ENCODE measurements at places on chromosomes 2 and 18.

DNA sequence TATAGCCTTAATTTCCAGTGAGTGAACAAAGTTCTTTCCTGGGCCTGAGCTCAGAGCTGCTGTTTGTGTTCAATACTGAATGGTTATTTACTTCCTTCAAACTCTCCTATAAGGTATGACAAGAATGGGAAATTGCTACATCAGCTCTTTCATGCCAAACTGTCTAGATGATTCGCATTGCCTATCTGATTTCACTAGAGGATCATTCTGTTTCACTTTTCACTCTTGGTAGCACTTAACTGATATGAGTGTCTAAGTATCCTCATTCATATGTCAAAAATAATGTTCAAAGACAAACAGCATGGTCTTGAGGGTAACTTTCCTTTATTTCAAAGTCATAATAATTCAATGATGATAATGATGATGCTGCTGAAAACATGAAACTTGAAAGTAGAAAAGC, 32.9 kb upstream of the SCG2 start:
- peak; percentile 57 for DNase-seq

- peak; percentile 88 for DNase-seq
Observed at GRCh38 chr18:76496194-76496890, 1.3 kb upstream of the ZNF516 start.

GRCh38 chr2:71858071-71858470, 289.6 kb downstream of the CYP26B1 start:
- no peak for DNase-seq

DNA sequence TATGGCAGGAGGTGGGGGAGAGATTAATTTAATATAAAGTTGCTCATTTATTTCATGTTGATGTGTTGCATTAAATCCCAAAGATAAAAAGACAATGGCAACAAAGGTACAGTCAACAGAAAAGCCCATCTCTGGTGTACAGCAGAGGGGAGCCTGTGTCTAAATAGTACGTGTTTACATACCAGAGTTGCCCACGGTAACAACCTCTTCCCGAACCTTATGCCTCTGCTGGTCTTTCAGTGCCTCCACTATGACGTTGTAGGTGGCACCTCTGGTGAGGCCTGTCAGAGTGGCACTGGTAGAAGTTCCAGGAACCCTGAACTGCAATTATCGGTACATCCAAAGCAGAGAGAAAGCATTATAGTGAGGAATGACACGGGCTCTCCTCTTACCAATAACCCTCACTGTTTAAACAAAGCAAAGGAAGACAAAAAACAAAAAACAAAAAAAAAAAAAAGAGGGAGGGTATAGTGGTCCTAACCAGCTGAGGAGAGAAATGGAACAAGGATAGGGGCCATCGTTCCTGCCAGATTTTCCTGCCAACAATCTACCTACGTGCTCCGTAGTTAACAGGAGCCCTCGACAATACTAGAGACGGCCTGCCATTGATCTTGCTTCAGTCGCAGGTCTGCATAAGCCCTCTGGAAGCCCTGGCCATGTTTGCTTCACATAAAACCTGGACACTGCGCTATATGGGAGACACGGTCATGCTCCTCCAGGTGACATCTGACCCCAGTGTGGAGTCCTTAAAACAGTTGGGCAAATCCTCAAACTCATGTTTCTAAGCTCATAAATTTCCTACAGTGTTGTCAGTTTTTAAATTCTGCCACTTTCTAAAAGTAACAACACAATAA, 58.5 kb downstream of the ATIC start:
- DNase-seq, result peak; percentile 36

DNA sequence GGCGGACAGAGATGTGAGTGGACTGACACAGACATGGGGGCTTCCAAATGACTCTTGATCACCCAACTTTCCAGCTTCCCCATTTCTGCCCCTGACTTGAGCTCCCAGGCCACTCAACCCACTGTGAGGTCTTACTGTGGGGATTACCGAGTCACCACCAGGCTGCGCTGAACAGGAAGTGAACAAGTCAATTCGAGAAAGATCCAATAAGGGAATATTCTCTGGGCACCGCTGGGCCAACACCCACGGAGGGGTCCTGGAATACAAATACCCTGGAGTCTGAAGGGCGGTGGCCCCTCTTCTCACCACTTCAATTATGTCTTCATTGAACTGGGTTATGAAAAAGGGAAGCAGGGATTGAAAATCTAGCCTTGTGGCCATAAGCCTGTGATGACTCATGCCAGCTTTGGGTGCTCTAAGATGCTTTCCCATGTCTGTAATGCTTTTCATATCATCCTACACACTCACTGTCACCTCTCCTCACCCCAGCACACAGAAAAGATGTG, 37.7 kb downstream of the BCL11A start:
- DNase-seq, result peak; percentile 76

GRCh38 chr18:68441241-68441640, 273.7 kb downstream of the TMX3 start:
- no peak for DNase-seq

GRCh38 chr18:27428120-27428519, 243.0 kb upstream of the CHST9 start:
- DNase-seq, result no peak

GRCh38 chr2:12675352-12675795, 41.4 kb upstream of the TRIB2 start:
- peak; percentile 73 for DNase-seq

DNA sequence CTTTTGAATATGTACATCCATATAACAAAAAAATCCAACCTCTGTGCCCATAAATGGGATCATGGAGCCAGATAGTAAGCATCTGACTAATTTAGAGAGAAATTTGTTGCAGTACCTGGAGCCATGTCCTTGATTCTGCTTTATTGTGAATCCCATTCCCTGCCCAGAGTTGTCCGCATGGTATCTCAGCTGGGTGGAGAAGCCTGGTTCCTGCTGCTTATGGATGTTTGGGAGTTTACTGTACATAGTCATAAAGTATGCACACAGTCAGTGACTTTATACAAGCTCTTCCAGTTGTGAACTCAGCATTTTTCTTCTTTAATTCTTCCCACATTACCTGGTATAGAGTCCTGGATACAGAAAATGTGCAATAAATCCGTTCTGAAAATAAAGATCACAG, 346.0 kb downstream of the FIGN start:
- no peak for DNase-seq

DNA sequence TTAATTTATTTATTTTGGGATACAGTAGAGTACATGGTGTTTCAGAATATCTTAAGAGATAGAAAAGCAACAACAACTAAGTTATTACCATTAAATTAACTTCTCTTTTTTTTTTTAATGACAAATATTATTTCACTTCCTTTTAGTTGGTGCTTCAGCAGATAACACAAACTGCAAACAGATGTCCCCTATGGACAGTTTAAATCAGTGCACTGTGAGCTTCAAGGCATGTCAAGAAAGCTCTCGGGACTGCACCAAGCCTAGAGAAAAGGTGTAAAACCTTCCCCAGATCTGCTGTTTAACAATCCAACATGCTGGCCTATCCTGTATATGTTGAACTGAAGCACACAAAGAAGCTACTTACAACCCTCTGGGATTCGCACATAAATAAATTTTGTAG, 122.7 kb downstream of the TCF4 start:
- no peak for DNase-seq

- DNase-seq, result peak; percentile 52
Observed at GRCh38 chr18:40962784-40963183, 992.2 kb upstream of the PIK3C3 start.

DNA sequence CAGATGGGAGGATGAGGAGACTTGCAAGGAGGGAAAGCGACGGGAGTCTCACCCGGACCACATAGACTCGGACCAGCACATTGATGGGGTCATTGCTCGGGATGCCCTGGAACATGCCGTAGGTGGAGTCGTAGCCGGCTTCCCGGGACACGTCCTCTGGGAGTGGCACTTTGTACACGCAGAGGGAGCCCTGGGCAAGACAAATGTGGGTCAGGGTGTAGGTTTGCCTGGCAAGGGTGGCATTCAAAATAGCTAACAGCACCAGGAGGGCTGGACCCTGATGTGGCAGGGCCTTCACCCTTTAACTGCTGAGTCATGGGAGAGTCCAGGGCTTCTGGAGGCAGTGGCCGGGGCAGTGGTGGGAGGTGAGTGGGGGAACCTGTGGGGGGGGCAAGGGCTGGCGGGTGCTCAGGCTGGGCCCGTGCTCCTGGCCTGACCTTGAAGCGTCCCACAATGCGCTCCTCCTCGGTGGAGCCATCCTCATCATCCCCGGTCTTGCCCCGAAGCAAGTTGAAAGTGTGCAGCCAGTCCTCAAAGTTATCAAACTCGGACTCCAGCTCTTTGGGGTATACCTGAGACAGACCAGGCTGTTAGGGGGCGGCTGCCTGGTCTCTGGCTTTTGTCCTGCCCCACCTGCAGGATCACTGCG, 11.1 kb downstream of the OTOF start:
- no peak for DNase-seq

- peak; percentile 68 for DNase-seq
Observed at GRCh38 chr18:35478520-35479435, 19.0 kb downstream of the INO80C start.

- no peak for DNase-seq
Observed at GRCh38 chr2:47270421-47270820, 115.3 kb upstream of the STPG4 start.

GRCh38 chr2:171247741-171248662, 87.3 kb upstream of the TLK1 start:
- no peak for DNase-seq

DNA sequence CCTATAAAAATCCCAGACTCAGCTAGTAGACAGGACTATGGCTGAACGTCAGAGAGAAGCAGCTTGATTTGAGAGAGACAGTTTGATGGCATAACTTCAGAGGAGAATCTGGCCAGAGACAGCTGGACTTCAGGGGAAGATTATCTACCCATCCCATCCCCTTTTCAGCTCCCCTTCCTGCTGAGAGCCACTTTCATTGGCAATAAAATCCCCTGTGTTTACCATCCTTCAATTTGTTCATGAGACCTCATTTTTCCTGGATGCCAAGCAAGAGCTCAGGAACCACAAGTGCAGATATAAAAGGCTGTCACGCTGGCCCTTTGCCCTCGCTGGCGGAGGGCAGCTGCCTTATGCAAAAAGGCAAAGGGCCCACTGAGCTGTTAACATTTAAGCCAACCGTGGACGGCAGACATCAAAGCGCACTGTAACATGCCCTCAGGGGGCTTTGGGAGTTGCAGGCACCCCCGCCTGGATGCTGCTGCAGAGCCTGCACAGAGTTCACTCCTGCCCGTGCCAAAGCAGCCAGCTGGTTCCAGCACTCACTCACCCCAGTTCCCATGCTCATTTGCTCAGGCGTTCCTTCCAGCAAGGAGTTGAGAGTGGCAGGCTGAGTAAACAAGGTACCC, 164.3 kb upstream of the PGAP1 start:
- DNase-seq, result no peak

- DNase-seq, result peak; percentile 16
Observed at GRCh38 chr2:222468346-222468745, 44.0 kb downstream of the SGPP2 start.

GRCh38 chr2:64656379-64656778, 2.7 kb upstream of the SERTAD2 start:
- DNase-seq, result no peak

GRCh38 chr2:234695981-234696380, 199.1 kb upstream of the ARL4C start:
- no peak for DNase-seq

DNA sequence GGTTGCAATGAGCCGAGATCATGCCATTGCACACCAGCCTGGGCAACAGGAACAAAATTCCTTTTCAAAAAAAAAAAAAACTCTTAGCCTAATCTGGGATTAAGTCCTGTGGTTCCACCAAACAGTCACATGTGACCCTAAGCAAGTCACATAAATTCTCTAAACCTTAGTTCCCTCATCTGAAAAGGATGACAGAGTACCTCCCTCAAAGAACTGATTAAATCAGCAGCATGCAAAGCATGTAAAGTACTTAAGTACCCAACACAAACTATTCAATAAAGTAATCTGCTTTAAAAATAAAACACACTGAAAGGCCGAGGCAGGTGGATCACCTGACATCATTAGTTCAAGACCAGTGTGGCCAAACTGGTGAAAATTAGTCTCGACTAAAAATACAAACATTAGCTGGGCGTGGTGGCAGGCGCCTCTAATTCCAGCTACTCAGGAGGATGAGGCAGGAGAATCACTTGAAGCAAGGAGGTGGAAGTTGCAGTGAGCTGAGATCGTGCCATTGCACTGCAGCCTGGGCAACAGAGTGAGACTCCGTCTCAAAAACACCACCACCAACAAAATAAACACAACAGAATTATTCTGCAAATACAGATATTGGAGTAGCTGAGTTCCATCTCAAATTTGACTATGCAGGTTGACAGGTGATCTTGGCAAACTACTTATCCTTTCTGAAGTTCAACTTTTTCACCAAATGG, 7.0 kb downstream of the USP34 start:
- DNase-seq, result no peak

DNA sequence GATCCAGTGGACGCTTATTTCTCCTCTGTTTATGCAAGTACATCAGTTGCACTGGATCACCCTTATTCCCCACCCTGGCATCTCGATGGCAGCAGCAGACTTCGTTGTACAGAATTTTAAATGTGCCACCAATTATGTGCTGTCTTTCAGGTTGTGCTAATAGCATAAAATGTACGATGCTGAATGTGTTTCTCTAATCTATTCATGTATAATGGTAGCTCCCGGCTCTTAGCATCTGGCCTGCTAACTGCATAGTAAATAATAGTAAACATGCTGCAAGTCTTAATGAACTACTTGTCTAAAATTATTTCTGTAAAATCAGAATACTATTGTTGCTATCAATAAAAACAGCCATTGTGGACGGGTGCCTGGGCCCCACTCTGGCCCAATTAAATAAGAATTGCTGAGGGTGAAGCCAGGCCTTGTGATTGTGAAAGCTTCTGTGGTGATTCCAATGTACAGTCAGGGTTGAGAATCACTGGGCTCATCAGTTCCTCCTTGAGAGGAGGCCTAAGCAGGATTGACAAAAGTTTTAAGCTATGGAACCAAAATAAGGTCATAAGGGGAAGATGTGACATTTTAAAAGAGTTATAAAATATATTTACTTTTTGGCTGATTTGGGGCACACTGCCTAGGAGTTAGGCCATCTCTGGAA, 14.4 kb upstream of the MYO3B start:
- DNase-seq, result no peak

- no peak for DNase-seq
Observed at GRCh38 chr2:207066791-207067460, 98.8 kb downstream of the KLF7 start.

- DNase-seq, result no peak
Observed at GRCh38 chr2:2306878-2307277, 24.2 kb downstream of the MYT1L start.

DNA sequence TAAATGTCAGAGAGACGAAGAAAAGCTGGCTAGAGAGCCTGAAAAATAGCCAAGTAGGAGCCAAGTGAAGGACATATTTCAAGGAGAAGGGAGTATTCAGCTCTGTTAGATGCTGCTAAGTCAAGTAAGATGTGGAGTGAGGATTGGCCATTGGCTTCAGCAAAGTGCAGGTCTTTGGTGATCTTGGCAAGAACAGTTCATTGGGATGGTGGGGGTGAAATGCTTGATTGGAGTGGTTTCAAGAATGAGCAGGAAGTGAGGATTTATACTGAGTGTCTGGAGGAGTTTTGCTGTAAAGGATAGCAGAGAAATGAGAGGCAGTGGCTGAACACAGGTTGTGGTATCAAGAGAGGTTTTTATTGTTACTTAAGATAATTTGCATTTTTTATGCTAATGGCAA, 139.7 kb downstream of the PRPF40A start:
- peak; percentile 60 for DNase-seq

Data from fibroblast of pulmonary artery (primary cell).